ENCODE measurements at places on chromosomes 13 and 19.

- no peak for DNase-seq
Measured at GRCh38 chr13:99932912-99933311, 38.7 kb downstream of the ZIC5 start.

- DNase-seq, result no peak
Measured at GRCh38 chr13:42401376-42401775, 129.4 kb downstream of the AKAP11 start.

DNA sequence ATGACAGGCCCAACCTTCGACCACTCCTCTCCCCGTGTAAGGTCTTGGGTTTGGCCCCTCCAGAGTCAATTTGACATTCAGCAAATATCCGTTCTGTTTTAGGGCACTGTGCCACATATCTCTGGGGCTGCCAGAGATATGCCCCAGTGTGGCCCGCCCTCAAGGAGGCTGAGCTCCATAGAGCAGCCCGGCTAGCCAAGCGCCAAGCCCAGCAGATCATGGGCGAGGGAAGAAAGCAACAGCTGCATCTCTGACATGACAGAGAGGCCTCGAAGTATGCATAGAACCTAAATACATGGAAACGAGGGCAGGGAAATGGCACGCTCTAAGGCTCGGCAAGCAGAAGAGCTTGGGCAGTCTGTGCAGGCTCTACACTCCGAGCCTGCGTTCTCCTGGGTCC lies 124.5 kb downstream of the USP12 start:
- DNase-seq, result no peak

DNA sequence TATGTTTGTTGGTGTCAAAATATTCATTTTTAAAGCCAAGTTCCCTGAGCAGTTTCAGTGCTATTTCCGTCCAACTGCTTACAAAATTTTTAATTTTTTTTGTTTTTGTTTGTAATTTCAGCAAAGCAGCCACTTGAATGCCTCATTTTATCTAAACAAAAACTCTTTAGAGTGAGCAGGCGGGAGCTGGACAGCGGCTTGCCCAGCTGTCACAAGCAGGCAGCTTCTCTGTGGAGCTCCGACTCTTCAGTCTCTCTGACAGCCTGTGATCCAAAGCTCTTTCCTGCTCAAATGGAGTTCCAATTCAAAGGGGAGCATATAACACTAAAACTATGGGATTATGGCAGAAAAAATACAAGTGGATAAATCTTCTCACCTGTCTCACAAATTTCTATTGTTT lies 618.3 kb upstream of the PCDH20 start:
- no peak for DNase-seq

GRCh38 chr13:71056581-71056980 lies 810.4 kb downstream of the DACH1 start:
- DNase-seq, result no peak
